ENCODE measurements at places on chromosomes 7 and 10.

DNA sequence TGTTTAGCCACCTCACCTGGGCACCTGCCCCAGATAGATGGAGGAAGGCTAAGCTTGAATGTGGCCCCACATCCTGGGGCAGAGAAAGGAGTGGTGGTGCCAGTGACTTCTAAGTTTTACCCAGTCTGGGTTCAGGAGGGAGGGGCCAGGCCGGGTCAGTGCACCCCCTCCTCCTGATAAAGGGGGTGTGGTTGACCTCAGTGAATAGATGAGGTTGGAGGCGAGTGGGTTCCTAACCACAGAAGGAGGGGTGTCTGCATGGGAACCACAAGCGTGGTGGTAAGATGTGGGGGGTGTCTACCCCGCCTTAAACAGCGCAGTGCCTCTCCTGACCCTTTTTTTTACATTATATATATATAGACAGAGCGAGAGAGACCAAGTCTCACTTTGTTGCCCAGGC, 105.3 kb upstream of the KCTD7 start:
- DNase-seq = no peak

- no peak for DNase-seq
Measured at GRCh38 chr7:24936121-24936824, 43.7 kb downstream of the OSBPL3 start.

DNA sequence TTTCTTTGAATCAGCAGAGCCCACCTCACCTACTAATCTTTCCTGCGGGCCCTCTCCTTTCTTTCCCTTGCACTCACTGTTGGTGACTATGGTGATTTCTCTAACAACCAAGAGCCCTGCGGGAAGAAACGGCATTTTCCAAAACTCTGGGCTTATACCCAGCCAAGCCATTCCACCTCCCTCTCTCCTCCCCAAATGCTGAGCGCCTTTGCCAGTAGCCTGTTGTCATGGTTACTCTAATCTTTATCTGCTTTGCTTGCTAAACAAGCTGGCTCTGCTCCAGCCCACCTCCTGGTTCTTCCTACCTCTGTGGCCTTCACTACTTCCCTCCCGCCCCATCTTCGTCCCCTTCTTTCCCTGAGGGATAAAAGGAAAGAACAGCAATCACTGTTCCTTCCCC, 86.7 kb downstream of the DGKI start:
- DNase-seq = peak; percentile 7

GRCh38 chr10:4982764-4983226, 19.6 kb downstream of the AKR1C1 start:
- peak; percentile 37 for DNase-seq

- no peak for DNase-seq
Measured at GRCh38 chr7:103082497-103082896, 7.6 kb downstream of the ARMC10 start.

- DNase-seq = no peak
Measured at GRCh38 chr7:87190783-87191182, 28.7 kb downstream of the TMEM243 start.

DNA sequence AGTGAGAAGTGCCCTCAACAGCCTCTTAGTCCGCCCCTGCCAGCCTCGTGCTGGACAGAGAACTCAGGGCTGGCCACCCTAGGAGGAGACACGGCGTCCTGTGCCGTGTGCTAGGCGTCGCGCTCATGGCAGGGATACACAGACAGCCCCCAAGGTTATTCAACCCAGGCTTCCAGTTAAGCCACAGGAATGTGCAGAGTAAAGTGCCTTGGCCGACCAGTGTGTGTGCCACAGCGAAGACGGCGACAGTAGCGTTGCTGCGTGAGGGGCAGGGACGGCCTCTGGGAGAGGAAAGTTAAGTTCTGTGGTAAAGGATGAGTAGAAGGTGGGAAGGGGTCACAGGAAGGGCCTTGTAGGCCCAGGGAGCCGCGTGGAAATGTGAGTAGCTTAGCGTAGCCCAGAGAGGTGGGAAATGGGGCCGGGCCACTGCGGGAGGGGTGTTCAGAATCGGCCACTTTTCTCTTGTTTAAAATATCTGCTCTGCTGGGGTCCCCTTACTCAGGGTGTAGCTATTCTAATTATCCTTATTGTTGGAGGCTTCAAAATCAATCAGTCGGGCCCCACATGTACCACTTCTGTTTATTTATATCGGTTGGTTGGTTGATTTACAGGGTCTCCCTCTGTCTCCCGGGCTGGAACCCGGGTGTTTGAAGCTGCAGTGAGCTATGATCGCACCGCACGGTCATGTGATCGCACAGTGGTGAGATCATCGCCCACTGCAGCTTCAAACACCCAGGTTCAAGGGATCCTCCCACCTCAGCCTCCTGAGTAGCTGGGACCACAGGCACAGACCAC, 24.5 kb downstream of the TMEM120A start:
- no peak for DNase-seq

- no peak for DNase-seq
Measured at GRCh38 chr7:137946011-137946410, 55.9 kb downstream of the CREB3L2 start.

Measured in muscle of leg (tissue), 16 donors.